ENCODE measurements at places on chromosomes 5 and 9.

GRCh38 chr5:75656311-75657003 is 45.2 kb downstream of the ANKDD1B start:
- no peak for DNase-seq

DNA sequence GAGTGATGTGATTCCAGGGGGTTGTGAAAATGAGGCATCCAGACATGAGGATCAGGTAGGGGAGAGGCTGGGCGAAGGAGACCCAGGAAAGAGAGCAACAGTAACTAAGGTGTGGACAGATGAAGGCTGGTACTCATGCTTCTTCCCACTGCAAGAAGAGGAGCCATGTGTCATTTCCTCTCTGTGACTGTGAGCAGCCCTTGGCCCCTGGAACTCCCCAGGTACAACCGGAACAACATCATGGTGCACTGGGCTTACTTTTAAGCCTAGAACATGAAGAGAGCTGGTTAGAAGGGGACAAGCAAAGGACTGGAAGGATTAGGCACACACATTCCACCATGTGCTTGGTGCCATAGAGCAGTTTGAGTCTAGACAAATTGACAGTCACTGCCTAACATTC is 10.9 kb upstream of the IL12B start:
- DNase-seq, result no peak

- DNase-seq, result no peak
Measured at GRCh38 chr9:95584176-95584575, 67.4 kb upstream of the PTCH1 start.

DNA sequence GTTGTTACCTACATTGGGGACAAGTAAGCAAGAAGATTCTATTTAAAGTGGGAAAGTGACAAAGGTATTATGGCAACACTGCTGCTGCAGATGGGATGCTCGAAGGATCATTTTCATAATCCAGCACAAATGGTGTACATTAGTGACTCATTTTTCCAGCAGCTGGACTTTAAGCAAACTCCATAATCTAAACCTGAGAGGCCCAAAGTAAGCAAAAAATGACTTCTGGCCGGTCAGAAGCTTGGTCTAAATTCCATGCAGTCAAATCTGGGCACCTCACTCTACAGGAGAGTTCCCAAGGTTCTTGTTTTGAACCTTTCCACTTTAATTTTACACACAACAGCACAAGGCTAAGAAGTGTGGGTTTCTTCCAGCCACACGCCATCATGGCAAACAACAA is 43.6 kb upstream of the TRAF1 start:
- DNase-seq, result no peak

GRCh38 chr5:172818081-172818480 is 16.0 kb upstream of the ERGIC1 start:
- no peak for DNase-seq

DNA sequence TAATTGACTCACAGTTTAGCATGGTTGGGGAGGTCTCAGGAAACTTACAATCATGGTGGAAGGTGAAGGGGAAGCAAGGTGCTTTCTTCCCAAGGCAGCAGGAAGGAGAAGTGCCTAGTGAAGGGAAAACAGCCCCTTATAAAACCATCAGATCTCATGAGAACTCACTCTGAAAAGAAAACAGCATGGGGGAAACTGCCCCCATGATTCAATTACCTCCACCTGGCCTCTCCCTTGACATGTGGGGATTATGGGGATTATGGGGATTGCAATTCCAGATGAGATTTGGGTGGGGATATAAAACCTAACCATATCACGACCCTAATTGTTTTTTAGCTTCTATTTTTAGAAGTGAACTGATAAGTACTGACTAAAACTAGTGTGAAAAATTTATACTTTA is 1377.5 kb upstream of the DMAC1 start:
- DNase-seq, result no peak

- no peak for DNase-seq
Measured at GRCh38 chr5:124438903-124439281, 307.5 kb downstream of the ZNF608 start.

- no peak for DNase-seq
Measured at GRCh38 chr5:65364907-65365306, 116.8 kb downstream of the ADAMTS6 start.

GRCh38 chr5:3428334-3428733 is 167.3 kb upstream of the IRX1 start:
- no peak for DNase-seq

DNA sequence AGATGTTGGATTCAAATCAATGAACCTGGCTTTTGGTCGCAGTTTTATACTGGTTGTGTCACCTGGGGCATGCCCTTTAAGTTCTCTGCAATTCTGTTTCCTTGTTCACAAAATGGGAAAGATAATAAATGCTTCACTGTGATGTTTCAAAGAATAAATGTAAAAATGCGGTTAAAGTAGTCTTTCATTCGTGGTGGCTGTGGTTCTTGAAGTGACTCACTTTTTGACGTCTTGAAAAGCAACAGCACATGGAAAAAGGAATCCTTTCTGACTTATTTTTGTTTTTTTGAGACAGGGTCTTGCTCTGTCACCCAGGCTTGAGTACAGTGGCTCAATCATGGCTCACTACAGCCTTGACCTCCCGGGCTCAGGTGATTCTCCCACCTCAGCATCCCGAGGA is 88.4 kb upstream of the SLIT3 start:
- DNase-seq, result no peak

DNA sequence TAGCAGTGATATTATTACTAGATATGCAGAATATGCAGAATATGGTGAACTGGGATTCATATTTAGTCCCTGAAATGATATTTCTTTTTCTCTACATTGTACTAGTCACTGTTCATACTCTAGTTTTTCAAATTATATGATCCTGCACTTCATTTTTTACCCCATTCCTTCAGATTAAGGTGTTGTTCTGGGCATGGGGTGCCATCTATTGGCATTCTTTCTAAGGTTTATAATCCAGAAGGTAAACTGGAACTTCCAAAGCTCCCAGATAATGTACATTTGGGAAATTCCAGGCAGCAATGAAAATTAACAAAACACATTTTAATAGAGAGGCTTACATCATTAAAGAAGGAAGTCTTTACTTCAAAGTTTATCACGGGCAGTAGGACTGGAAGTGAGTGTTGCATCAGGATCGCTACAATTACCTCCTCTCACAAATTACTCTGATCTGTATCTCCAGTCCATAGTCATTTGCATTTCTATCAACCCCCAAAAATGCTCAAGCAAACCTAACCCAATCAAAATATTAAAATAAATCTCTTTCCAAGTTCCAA is 12.5 kb downstream of the RFX3 start:
- DNase-seq, result no peak

DNA sequence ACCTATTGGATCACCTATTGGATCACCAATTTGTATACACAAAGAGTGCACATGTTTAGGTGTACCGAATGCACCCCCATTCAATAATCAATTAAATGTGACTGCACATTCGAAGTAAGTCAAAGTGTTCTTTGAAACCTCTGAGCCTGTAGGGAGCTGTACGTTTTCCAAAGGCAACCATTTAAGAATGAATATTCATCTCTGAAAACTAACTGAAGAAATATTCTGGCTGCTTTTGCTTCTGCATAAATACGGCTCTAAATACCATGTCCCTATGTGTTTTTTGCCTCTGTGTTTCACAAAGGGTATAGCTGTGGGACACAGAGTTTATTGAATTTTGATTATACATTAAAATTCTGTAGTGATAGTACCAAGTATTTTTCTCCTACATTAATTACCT is 95.4 kb downstream of the ITGA1 start:
- no peak for DNase-seq

DNA sequence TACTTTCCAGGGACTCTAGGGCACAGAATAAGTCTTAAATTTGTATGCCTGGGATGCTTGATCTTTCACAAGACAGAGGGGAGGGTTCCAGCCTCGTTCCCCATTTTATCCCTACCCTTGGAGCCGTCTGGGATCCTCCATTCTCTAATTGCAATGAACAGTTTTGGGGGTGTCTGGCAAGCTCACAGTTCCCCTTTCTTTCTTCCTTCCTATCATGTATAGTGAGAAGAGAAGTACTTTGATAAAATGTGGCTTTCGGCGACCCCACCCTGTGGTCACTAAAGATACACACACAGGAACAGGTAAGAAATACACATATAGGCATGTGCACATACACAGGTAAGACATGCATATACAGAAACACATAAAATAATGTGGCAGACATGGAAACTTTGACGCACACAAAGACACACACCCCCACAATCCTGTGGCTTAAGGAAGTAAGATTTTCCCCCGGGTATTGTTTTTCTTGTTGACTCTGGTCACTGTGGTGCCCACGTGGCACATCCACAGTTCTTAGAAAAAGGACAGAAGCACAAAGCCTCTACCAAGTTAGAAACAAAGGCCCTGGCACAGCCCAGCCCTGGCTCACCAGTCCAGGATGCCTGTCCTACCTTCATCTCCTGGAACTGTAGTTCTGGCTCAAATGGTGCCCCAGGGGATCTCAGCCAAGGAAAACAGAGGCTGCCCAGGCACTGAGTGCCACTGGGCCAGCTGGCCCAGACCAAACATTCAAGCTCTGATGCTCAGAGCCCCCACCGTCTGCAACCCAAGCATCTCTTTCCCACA is 6.3 kb upstream of the SMU1 start:
- no peak for DNase-seq

- no peak for DNase-seq
Measured at GRCh38 chr9:89648247-89649000, 43.6 kb downstream of the GADD45G start.

DNA sequence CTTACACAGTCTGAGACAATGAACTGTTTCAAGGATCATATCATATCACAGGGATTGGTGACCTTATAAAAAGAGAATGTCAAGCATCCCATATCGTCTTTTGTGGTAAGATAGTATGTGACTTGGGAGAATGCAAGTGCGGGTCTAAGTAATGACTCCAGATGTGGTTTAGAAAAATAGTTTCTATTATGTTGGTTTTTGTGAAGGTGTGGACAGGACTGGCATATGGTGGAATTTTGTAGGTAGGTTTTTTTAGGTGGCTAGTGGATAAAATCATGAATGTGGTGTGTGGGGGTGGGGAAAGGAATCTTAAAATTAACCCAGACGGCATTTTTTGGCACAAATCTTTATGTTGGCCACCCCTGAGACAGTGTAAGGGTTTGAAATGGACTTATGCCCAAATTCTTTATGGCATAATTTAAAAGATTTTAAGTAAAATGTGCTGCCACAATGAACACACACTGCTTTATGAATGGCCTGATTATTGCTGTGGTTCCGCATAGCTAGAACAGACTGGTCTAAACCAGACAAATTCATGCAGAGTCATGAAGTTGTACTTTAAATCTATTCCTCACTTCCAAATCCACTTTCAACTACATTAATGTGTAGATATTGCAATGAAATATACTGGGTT is 204.8 kb upstream of the HAPLN1 start:
- no peak for DNase-seq

DNA sequence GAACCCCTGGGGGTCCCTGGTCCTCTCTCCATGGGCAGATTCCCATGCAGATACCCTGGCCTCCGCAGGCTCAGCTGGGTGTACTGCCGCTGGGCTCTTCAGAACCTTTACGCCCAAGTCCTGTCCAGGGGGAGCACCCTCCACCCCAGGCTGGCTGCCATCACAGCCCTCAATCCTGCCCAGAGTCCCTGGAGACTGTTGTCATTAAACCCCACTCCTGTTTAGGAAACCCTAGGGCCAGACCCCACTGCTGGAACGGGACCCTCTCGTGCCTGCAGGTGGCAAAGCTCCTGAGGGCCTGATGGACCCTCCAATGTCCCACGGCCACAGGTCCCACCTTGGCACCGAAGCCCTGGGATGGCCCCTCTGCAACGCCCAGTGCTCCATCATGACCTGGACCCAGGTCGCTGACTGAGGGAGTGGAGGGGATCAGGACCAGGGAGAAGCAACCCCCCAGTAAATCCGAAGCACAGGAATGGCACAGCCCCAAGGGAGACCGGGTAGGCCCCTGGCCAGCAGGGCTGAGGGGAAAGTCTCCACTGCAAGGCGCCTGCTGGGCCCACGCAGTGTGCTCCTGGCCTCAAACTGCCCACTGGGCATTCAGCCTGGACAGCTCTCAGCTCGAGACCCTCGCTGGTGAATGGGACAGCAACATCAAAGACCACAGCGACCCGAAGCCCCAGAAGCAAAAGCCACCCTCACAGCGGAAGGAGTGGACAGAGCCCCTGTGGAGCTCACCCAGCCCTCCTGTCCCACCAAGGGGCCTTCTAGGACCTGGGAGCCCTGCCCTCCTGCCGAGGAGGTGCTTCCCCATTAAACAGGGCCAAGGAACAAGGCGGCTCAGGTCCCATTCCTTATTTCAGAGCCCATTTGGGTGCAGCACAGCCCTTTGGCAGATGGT is 8.3 kb downstream of the ZDHHC11B start:
- DNase-seq, result no peak

DNA sequence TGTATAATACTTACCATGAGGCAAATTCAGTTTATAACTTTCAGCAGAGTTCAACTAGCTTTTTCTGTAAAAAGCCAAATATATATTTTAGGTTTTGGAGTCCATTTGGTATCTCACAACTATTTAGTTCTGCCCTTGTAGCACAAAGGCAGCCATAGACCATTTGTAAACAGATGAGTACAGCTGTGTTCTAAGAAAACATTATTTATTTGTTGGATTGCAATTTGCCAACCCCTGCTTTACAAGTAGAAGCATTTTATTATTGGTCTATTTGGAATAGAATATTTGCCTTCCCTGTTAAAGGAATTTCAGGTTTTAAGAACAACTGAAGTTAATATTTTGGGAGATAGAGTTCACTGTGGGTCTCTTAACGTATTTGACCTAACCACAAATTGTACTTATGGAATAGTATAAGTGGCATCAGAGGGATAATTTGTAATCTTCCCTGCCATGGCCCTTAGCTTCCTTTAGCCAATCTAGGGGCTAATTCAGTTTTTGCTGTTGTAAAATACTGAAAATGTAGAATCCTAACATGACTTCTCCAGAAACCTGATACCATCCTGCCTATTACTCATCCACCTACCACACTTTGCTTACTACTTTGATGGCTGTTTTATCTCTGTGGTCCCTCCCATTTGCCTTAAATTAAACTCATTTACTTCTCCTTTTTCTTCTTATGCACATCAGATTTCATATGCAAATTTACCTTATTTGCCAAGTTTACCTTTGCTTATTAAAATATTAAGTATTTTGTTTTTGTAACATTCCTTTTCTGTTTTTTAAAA is 109.2 kb downstream of the DMXL1 start:
- DNase-seq, result no peak

DNA sequence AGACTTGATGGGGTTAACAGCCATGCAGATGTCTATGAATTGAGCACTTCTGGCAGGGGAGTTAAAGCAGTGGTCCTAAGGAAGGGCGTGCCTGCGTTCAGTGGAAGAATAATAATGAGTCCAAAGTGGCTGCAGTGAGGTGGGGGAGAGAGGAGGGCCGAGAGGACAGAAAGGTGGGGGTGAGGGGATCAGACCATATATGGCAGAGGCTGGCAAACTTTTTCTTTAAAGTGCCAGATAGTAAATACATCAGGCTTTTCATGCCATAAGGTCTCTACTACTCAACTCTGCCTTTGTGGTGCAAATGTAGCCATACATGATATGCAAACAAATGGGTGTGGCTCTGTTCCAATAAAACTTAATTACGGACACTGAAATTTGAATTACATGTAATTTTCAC is 77.1 kb downstream of the STRBP start:
- DNase-seq, result no peak

Measured in activated CD8-positive, alpha-beta memory T cell treated with anti-CD3 and anti-CD28 coated beads, Interleukin-2, amount 50 U/mL, for 4 hours (primary cell).